ENCODE measurements at places on chromosomes 6 and 20.

DNA sequence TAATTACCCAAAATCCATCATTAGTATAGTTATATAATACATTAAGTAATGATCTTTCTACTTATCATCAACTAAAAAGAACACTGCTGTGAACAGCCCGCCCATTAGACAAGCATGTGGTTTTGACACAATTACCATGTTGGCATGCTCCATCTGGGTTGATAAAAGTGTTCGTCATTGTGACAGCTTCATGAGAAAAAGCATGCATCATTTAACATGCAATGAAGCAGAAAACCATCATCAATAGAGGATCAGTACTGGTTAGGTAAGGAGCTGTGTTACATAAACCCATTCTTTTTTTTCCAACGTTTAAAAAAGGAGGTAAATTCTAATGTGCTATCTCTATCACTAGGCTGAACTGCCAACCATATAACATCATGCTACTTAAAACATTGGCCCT, 101.9 kb downstream of the EPB41L2 start:
- DNase-seq = no peak

- no peak for DNase-seq
Measured at GRCh38 chr6:18465410-18466154, 78.4 kb downstream of the RNF144B start.

GRCh38 chr6:157298216-157298724, 25.0 kb downstream of the TMEM242 start:
- no peak for DNase-seq

- no peak for DNase-seq
Measured at GRCh38 chr6:128713461-128713860, 169.5 kb upstream of the LAMA2 start.

- no peak for DNase-seq
Measured at GRCh38 chr6:167424700-167425099, 99.8 kb downstream of the TTLL2 start.

GRCh38 chr6:30037182-30037788, 23.8 kb upstream of the POLR1H start:
- DNase-seq = peak; percentile 44

DNA sequence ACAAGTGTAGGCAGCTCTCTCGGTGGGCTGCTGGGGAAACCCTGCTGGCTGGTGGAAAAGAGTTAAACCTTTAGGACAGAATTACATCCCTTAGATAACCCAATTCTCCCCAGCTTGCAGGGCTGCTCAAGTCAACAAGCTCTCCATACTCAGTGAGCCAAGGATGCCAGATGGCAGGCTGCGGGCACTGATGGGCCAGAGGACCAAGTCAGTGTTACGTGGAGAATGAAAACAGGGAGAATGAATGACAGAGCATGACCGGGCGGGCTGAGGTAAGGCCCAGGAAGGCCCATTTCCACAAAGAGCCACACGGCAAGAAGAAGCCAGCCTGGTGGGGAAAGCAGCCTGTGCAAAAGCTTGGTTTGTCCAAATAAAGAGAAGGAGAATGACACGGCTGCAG, 58.7 kb upstream of the CD93 start:
- no peak for DNase-seq

DNA sequence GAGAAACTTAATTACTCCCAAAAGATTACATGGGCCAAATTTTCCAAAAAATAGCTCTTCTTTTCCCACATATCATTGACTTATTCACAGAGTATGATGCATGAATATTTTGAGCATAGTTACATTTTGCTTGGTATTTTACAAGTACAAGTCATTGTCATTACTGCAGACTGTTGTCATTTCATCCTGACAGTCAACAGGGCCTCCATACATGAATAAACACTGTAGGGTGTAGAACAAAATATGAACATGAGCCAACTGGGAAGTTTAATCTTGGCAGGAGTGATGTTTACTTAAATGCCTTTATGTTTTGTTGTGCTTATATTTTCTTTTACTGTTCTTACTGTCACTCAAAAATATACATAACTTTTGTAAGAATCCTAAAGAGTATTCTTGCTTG, 340.7 kb downstream of the ADGRB3 start:
- DNase-seq = no peak

- DNase-seq = no peak
Measured at GRCh38 chr6:69881322-69882151, 15.2 kb downstream of the COL19A1 start.

DNA sequence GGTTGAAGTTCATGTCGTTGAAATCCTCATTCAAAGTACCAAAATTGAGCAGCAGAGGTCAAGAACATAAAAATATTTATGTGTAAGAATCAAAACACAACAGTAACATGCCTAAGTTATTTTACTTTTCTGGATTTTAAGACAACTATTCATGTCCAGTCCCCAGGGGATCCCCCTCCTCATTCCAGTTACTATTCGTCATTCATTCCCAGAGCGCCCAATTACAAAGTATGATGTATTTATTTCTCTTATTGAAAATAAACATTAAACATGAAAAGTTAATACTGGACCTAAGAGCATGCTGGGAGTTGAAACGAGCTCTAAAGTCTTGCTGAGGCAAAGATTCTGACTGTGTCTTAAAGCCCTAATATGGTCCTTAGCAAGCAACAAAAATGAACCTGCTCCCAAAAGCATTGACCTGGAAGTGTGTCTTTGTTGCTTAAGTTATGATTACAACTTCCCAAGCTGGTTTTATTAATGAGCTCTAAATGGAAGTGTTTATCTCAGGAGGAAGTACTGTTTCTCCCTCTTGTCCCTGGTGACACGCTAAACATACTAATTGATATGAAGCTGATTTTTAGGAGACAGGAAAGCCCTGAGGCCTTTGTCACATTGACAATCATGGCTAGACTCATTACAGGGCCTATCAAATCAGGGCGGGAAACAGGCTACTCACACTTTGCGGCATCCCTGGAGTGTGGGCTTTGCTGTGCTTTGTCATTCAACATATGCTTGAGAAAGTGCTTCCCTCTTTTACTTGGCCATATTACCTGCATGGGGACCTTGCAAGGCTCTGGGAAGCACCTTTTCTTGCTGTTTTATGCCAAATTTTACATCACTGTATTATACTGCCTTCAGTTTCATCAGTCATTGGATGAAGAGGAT, 192.2 kb upstream of the DTNBP1 start:
- no peak for DNase-seq

- DNase-seq = no peak
Measured at GRCh38 chr20:31712564-31713311, 9.9 kb downstream of the BCL2L1 start.

- no peak for DNase-seq
Measured at GRCh38 chr6:75402296-75402695, 91.3 kb downstream of the FILIP1 start.

DNA sequence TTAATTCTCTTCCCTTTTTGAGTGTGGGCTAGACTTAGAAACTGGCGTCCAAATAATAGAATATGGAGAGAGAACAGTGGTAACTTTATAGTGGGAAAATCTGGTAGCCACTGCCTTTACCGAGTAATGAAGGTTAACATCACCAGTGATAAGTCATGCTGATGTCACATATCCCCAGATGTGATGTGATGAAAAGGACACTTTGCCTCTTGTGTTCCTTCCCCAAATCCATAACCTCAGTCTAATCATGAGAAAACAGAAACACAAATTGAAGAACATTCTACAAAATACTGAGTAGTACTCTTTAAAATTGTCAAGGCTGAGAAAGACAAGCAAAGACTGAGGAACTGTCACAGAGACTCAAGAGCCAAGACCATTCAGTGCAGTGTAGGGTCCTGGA, 17.8 kb downstream of the ANKS1A start:
- DNase-seq = no peak

- DNase-seq = no peak
Measured at GRCh38 chr6:151482290-151482689, 11.5 kb upstream of the CCDC170 start.

- no peak for DNase-seq
Measured at GRCh38 chr6:170388113-170388512, 81.6 kb downstream of the FAM120B start.

GRCh38 chr6:64325093-64325492, 689.5 kb downstream of the PHF3 start:
- no peak for DNase-seq

DNA sequence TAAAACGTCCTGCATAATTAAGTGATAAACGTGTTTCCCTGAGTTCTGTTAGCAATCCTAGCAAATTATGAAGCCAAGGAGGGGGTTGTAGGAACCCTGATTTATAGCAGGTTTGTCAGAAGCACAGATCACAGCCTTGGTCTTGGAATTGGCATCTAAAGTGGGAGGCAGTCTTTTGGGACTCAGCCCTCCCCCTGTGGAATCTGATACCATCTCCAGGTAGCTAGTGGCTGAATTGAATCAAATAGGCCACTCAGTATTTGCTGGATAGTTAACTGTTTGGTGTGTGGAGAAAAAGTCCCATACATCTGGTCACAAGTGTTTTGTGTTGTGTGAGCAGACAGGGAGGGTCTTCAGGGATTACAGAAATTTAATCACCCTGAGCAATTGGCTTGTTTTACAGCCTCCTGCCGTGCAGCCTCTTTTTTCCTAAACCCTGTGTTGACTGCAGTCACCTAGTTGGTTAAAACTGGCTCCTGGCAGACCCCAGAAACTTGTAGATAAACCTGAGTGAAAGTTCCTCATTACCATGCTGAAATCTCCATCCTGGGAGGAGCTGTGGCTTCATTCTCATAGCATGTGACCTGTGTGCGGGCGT, 19.0 kb upstream of the KIFC1 start:
- DNase-seq = no peak

GRCh38 chr6:147837540-147837939, 329.1 kb downstream of the SAMD5 start:
- no peak for DNase-seq

All from HuH-7 (cell line).